ENCODE measurements at places on chromosomes 16 and 17. TPM values are rescaled to one million over a fixed set of nuclear protein-coding genes. Genes with fewer than 3 reads are reported as not detected.
A peak's percentile ranks its signal among the peaks of the same experiment; 100 is the strongest.

Gene BICDL2
- 1.6 TPM for total RNA-seq

DNA sequence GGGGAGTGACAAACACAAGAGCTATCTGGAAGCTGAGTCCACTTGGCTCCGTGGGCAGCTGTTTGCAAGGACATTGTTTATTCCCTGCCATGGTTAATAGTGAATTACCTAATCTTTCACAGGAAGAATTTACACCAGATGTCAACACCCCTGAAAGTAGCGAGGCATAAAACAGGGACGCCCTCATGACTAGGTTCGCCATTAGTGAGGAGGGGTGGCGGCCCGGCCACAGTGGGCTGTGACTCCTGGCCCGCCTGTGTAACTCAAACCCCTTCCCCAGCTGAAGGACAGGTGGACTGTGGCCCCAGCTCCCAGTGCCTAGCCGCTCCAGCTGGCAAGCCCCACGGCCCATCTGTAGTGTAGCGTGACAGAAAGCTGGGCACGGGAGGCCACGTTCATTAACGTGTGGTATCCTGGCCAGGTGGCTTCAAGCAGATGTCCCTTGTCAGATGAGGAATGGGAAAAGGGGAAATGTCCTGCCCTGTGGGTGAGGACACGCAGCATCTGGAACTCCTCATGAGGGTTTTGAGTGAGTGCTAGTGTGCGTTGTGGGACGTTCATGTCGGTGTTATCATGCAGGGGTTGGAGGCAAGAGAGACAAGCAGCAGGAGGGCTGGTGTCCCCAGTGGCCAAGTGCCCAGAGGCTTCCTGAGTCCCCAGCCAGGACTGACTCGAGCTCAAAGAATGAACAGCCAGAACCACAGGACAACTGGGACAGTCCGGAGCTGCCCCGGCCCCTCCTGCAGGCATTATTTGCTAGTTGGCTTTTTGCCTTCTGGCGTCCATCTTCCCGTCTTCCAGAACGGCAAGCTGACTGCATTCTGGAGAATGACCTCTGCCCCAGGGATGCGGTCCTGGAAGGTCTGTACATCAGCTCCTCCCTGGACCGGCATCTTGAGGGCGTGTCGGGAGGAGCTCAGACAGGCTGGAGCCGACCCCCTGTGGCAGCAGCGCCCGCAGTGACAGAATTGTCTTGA lies 19.2 kb downstream of the KDM8 start:
- H3K4me1 ChIP-seq = peaks cover 10% of the 10 kb centered on the region
- no peak overlapping the region for H3K4me3 ChIP-seq
- peaks cover 9% of the 10 kb centered on the region for H3K36me3 ChIP-seq
- no peak for DNase-seq
- no peaks in the 10 kb centered on the region for H3K27me3 ChIP-seq

DNA sequence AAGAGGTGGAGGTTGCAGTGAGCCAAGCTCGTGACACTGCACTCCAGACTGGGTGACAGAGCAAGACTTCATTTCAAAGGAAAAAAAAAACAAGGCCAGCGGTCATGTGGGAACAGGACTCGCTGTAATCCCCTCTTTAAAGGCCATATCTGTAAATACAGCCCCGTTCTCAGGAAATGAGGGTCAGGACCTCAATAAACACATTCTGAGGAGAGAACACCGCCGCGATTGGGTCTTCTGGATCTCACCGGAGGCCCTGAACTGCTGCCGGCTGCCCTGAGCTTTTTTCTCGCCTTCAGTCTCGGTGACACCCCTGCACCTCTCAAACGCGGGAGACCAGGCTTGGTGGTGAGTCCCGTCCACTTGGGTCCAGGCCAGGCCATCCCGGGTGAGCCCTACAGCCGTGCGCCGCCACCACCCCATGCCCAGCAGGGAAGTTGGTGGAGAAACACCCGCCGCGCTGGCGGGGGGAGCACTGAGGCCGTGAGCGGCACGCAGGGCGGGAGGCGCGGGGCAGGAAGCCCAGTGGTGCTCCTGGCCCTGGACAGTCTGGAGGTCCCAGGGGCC lies 28.4 kb downstream of the SLC25A10 start:
- no peak overlapping the region for H3K4me3 ChIP-seq
- H3K27ac ChIP-seq = no peak overlapping the region
- H3K36me3 ChIP-seq = no peaks in the 10 kb centered on the region
- H3K4me1 ChIP-seq = peaks cover 5% of the 10 kb centered on the region

- no peaks in the 10 kb centered on the region for H3K36me3 ChIP-seq
- H3K4me3 ChIP-seq = no peak overlapping the region
- no peak for DNase-seq
- H3K27me3 ChIP-seq = peaks cover 3% of the 10 kb centered on the region
- no peaks in the 10 kb centered on the region for H3K4me1 ChIP-seq
Observed at GRCh38 chr16:86401126-86401525, 109.2 kb upstream of the FOXF1 start.

DNA sequence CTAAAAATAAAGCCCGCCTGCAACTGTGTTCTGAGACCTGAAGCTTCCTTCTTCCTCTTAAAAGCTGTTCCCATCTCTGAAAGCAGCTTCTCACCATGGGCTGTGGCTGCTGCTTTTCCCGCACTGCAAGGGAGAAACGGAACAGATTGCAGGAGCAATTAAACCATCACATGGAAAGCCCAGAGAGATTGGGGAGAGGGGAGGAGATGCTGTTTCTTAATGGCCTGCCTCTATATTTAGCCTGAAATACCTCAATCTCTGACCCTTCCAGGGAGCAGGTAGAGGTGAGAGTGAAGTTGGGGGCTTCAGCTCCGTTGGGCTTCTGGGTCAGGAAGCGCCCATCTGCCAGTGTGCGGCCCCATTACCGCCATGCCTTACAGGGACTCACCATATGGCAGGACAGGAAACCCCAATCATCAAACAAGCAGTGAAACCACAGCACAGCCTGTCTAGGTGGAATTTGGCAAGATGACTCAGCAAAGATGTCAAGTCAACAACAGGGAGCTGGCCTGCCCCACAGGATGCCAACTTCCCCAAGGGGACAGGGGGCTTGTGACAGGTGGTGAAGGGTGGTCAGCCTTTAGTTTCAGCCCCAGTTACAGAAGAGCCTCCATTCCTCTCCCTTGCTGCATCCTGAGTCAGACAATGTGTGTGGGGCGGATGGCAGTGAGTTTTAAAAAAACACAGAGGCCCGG lies 286.6 kb upstream of the CCL2 start:
- H3K4me1 ChIP-seq = peaks cover 34% of the 10 kb centered on the region
- peak overlapping the region; percentile 72 for H3K27ac ChIP-seq

GRCh38 chr17:59746849-59747445 lies 39.5 kb downstream of the VMP1 start:
- no peaks in the 10 kb centered on the region for H3K27me3 ChIP-seq
- no peak for DNase-seq
- no peak overlapping the region for H3K27ac ChIP-seq
- peaks cover 12% of the 10 kb centered on the region for H3K36me3 ChIP-seq
- H3K4me1 ChIP-seq = peaks cover 8% of the 10 kb centered on the region

GRCh38 chr16:30569281-30569680 lies 2.2 kb downstream of the ZNF688 start:
- peaks cover 3% of the 10 kb centered on the region for H3K36me3 ChIP-seq
- no peaks in the 10 kb centered on the region for H3K27me3 ChIP-seq
- DNase-seq = no peak
- peak overlapping the region; percentile 32 for H3K27ac ChIP-seq
- peaks cover 33% of the 10 kb centered on the region for H3K4me1 ChIP-seq

DNA sequence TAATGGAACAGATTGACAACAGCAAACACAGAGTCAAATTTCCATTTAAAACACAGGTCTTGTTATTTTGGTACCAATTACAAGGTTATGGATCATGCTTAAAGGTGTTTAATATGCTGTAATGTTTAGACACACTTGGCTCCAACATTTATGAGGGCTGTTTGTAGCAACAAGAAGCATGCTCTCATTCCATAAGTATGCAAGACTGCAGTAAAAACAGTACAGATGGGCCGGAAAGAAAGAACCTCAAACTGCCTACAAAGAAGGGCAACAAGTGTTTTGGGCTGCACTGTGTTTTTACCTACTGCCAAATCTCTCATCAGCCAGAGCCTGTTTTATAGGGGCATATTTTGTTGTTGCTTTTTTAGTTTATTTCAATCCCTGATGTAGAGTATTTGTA lies 100.5 kb upstream of the HS3ST3A1 start:
- H3K36me3 ChIP-seq = no peaks in the 10 kb centered on the region
- no peak overlapping the region for H3K27ac ChIP-seq
- DNase-seq = no peak
- H3K4me3 ChIP-seq = no peak overlapping the region
- peaks cover 5% of the 10 kb centered on the region for H3K27me3 ChIP-seq

DNA sequence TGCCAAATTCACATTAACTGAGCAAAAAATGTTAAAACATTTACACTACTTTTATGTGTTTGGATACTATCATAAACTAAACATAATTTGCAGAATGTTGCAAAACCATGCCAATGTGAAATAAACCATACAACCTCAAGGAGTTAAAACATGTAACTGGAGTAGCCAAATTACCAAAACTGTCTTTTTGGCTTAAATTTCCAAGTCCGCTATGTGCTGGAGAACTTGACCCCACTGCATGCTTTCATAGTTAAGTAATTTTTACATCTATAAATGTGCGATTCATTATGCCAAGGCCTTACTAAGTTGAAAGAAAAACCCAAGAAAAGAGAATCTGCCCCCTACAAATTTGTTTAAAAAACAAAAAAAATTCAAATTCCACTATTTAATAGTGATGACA lies 28.2 kb downstream of the BRD7 start:
- no peak overlapping the region for H3K4me3 ChIP-seq
- H3K27me3 ChIP-seq = no peaks in the 10 kb centered on the region
- H3K27ac ChIP-seq = no peak overlapping the region
- peaks cover 14% of the 10 kb centered on the region for H3K4me1 ChIP-seq
- no peak for DNase-seq

Gene OTOA
- 0.14 TPM for total RNA-seq

Gene CCDC78
- total RNA-seq = 5.8 TPM

- H3K4me1 ChIP-seq = peaks cover 39% of the 10 kb centered on the region
- H3K27ac ChIP-seq = peak overlapping the region; percentile 85
- no peaks in the 10 kb centered on the region for H3K36me3 ChIP-seq
- H3K27me3 ChIP-seq = no peaks in the 10 kb centered on the region
- peak; percentile 58 for DNase-seq
- H3K4me3 ChIP-seq = peak overlapping the region; percentile 65
Observed at GRCh38 chr17:32323811-32324491, 18.0 kb downstream of the C17orf75 start.

Gene GAS2L2
- not detected for total RNA-seq

- H3K27ac ChIP-seq = peak overlapping the region; percentile 78
- H3K4me3 ChIP-seq = peak overlapping the region; percentile 93
- no peak for DNase-seq
- peaks cover 44% of the 10 kb centered on the region for H3K4me1 ChIP-seq
Observed at GRCh38 chr16:30368792-30369090, 1.6 kb downstream of the TBC1D10B start.

GRCh38 chr17:41599680-41600079 lies 12.9 kb downstream of the KRT16 start:
- no peaks in the 10 kb centered on the region for H3K4me1 ChIP-seq
- H3K27ac ChIP-seq = no peak overlapping the region
- no peak for DNase-seq
- H3K27me3 ChIP-seq = peaks cover 13% of the 10 kb centered on the region
- H3K4me3 ChIP-seq = no peak overlapping the region
- no peaks in the 10 kb centered on the region for H3K36me3 ChIP-seq

Gene YPEL2
- total RNA-seq = 24.0 TPM

DNA sequence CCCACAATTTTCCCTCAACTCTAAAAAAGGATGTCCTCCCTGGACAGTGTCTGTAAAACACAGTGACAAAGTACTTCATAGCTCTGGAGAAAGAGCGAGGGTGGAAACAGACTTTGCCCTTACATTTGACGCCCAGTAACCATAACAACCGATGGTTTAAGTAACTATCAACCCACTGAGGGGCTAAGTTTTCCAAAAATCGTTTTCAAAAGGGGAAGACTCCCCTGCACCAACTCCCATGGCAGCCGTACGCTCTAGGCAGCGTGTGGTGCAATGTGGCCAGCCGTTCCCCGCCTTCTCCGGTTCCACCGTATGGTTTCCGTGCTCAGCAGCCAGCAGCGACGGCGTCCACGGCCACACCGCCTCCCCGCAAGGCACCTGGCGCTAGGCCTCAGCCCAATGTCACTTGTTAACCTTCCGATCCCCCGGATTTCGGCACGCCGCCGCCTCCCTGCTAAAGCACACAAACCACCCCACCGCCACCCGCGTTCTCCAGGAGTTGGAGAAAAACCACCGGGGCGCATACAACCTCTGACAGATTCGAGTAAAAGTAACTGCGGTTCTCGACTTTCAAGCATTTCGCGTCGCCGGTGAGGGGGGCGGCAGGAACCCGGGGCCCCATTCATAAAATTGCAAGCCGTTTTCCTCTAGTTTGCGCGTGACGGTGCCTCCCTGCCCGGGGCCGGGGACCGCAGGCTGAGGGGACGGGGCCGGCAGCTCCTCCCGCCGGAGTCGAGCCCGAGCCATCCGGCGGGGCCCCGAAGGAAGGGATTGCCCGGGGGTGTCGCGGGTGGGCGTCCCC lies 661 bp downstream of the TEX2 start:
- peaks cover 30% of the 10 kb centered on the region for H3K4me1 ChIP-seq
- H3K27ac ChIP-seq = peak overlapping the region; percentile 90
- H3K27me3 ChIP-seq = peaks cover 4% of the 10 kb centered on the region
- peaks cover 1% of the 10 kb centered on the region for H3K36me3 ChIP-seq
- DNase-seq = peak; percentile 74

- peaks cover 8% of the 10 kb centered on the region for H3K27me3 ChIP-seq
- H3K4me3 ChIP-seq = no peak overlapping the region
- H3K27ac ChIP-seq = no peak overlapping the region
- H3K36me3 ChIP-seq = peaks cover 2% of the 10 kb centered on the region
- DNase-seq = no peak
Observed at GRCh38 chr17:65987988-65988387, 203.9 kb downstream of the CEP112 start.

DNA sequence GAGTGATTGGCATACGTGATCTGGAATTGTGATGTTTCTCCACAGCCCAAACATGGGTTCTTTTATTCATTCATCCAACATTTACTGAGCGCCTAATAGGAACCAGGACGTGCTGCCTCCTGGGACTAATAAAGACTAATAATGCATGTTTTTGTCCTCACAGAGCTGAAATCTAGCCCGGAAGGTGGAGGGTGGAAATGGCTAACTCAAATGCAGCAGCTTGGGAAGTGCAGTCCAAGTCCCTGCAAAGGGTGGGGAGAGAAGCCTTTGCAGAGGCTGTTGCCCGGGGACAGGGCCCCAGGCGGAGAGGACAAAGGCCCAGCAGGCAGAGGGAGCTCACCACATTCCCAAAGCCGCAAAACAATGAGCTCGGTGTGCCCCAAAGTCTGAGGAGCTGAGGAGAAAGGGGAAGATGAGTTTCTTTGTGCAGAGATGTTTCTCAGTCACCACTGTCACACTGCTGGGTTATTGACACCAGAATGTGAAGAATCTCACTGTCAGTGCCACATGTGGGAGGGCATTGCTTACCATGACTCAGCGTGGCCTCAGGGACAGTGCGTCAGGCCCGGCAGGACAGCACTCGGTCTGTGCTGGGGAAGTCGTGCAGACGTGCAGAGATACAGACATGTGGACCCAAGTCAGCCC lies 118.2 kb upstream of the CHMP6 start:
- peaks cover 66% of the 10 kb centered on the region for H3K4me1 ChIP-seq
- H3K27me3 ChIP-seq = no peaks in the 10 kb centered on the region
- H3K27ac ChIP-seq = peak overlapping the region; percentile 68

All from activated naive CD8-positive, alpha-beta T cell treated with anti-CD3 and anti-CD28 coated beads, Interleukin-2, amount 10 ng/mL, durations not matched to agents 7 days and 5 days (primary cell).